Omental fat pad (tissue), 4 donors: ENCODE measurements at places on chromosomes 2 and 18. TPM values are rescaled to one million over a fixed set of nuclear protein-coding genes. Genes with fewer than 3 reads are reported as not detected.

DNA sequence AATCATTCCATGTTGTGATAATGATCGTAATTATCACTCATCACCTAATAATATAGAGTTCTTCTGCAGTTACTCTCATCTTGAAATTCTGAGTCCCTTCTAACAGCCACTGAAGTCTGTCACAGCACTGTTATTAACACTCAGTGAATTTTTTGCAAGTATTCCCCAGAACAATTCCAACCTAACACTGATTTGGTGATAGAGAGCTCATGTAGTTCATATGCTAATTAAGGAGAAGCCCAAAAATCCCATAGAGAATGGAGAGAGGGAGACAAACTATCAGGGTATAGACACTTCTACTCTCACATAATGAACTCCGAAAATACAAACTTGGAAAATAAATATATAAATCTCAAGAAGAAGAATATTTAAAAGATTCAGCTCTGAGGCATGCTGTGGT lies 1253.4 kb upstream of the NXPH2 start:
- DNase-seq, result no peak

- peak; percentile 54 for DNase-seq
These were observed 133.9 kb downstream of the MAP4K4 start for GRCh38 chr2:101831351-101831865.

GRCh38 chr2:120764492-120764891 lies 28.8 kb downstream of the GLI2 start:
- DNase-seq, result no peak

GRCh38 chr18:53947092-53947640 lies 277.3 kb downstream of the MBD2 start:
- no peak for DNase-seq

DNA sequence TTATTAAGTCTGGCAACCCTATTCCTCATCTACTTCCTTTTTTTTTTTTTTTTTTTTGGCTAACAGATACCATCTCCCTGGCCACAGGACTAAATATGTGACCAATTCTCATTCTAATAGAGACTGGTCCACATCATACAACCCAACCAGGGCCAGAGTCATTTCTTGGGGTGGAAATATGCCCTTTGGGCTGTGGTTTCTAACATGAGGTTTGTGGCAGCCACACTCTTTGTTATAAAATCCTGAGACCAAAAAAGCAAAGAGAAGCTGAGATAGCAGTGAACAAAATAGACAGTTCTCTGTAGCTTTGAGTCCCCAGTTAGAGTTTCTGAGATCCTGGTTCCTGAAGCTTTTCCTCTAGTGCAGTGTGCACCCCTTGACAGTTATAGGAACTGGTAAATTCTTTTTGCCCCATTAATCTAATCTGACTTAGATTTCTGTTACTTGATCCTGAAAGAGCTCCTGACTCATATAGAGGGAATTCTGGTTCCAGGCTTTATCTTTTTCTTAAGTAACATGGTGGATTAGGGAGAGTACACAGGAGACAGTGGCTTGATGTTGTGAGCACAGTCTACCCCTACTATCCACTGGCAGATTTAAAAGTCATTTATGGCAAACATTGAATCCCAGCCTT lies 86.8 kb downstream of the MAIP1 start:
- no peak for DNase-seq

GRCh38 chr18:79218605-79219190 lies 149.5 kb downstream of the ATP9B start:
- DNase-seq, result no peak

GRCh38 chr2:66495788-66496640 lies 61.1 kb downstream of the MEIS1 start:
- DNase-seq, result peak; percentile 53

- no peak for DNase-seq
These were observed 1591.2 kb upstream of the LRRTM1 start for GRCh38 chr2:81895620-81896250.

- DNase-seq, result no peak
These were observed 611 bp downstream of the NOL10 start for GRCh38 chr2:10688921-10689807.

DNA sequence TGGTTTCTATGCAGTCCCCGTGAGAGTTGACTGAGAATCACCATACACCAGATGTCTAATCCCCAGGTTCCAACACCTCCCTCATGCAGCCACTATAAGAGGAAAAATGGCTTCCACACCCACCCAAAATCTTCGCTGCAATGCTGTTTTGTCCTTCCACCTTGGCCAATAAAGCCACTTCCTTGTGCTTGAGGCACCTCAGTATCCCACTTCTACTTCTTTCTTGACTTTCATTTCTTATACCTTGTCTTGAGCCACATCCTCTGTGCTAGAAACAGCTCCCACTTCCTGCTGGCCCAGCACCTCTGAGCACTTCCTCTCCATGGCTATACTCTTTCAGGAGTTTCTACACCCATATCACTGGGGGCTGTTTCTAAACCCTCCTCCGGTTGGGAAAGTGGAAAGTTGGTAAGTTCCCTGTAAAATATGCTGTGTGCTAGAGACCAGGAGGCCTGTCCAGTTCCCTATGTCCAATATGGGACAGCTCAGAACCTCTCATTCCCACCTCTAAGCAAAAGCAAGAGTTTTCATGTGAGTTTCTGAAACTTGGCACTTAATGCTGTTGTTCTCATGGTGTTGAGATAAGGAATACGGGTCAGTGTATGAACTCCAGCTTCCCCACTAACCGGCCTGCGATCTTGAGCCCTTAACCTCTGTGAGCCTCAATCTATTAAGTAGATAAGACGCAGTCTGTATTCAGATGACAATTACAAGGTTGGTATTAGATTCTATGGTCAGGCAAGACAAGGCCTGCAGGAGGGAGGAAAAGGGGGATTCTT lies 209.1 kb upstream of the ID2 start:
- no peak for DNase-seq

KLF11 gene
- 35.8 TPM for total RNA-seq

MCM6 gene
- total RNA-seq, result 13.1 TPM

CDH2 gene
- total RNA-seq, result 2.0 TPM

ZAP70 gene
- total RNA-seq, result 8.2 TPM

SP140 gene
- 6.1 TPM for total RNA-seq
